ENCODE measurements at places on chromosomes 5 and 9.

DNA sequence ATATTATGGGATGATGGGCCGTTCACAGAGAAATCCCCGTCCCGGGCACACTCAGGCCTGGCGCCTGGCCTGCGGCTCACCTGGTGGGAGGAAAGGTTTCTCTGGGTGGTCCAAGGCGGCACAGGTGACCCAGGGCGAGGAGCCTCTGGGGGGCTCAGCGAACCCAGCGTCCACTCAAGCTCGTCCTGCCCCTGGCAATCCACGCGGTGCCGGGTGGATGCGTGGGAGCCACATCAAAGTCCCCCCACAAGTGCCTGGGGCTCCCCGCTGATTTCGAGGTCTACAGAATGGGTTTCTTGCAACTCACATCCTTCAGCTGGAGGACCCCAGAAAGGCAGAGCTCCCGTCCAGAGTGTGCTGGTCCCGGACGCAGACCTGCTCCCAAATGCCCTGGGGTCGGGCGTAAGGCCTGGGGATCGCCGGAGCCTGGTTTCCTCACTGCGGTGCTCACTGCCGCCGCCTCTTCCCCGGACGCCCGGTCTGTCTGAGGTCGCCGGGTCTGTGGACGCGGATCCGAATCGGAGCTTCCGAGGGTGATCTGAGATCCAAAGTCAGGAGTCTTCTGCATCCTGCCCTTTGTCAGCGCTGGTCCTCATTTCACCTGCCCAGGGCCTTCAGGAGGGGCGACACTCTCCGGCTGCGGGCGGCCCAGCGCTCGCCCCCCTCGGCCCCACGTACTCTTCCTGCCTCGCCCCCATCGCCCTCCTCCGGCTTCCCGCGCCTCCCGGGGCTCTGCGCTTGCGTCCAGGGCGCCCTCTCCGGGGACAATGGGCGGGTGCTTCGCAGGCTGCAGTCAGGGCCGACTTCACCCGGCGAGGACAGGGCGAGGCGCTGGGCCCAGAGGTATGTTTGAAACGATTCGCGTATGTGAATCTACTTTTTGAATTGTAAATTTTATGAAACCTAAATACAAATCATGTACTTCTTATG is 20.0 kb upstream of the RUFY1 start:
- no peak for DNase-seq

- DNase-seq = no peak
Measured at GRCh38 chr9:79255651-79256260, 316.0 kb upstream of the TLE4 start.

- no peak for DNase-seq
Measured at GRCh38 chr5:102835717-102836116, 80.6 kb downstream of the PAM start.

DNA sequence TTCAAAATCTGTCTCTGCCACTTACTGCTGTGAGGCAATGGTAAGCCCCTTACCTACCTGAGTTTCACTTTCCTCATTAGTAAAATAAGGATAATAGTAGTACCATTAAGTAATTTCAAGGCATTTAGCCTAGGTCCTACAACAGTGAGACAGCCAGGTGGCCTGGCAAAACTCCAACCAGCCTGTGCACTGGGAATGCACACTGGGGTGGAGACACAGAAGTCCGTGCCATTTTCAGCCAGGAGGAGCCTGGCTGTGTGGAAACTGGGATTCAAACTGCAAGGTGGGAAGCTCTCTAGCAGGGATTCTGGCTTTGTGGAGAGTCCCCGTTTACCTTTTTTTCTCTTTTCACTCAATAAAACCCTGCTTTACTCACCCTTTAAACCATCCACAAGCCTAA is 630.4 kb downstream of the PRELID2 start:
- DNase-seq = no peak

- DNase-seq = no peak
Measured at GRCh38 chr5:137252512-137252911, 246.6 kb downstream of the SPOCK1 start.

- no peak for DNase-seq
Measured at GRCh38 chr5:123208668-123209501, 119.8 kb downstream of the PRDM6 start.
